Gastrocnemius medialis (tissue), 4 donors: ENCODE measurements at places on chromosomes 11 and 22.
A peak's percentile ranks its signal among the peaks of the same experiment; 100 is the strongest.

- no peaks in the 10 kb centered on the region for H3K36me3 ChIP-seq
Observed at GRCh38 chr11:112348480-112349029, 87.9 kb upstream of the PLET1 start.

DNA sequence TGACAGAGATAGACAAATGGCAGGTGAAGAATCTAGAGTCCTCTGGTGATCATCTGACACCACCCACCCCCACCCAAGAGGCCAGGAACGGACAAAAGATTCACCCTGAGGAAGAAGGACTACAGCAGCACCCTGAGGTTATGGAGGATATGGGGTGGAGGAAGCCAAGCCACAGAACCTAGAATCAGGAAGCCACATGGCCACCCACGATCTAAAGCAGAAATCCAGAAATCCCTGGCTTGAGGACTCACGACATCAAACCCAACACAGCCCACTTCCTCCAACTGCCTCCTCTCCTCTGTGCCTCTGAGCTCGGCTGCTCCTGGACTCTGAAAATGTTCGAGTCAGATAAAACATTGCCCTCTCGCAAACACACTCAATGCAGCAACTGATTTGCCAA, 364.3 kb downstream of the SHANK2 start:
- DNase-seq = no peak
- no peak overlapping the region for H3K27ac ChIP-seq
- H3K4me3 ChIP-seq = no peak overlapping the region
- H3K36me3 ChIP-seq = no peaks in the 10 kb centered on the region

- no peak overlapping the region for H3K27ac ChIP-seq
- H3K27me3 ChIP-seq = no peaks in the 10 kb centered on the region
- no peaks in the 10 kb centered on the region for H3K36me3 ChIP-seq
- no peak for DNase-seq
Observed at GRCh38 chr22:41047801-41048211, 44.6 kb upstream of the EP300 start.

GRCh38 chr22:17802411-17802810, 28.1 kb upstream of the BID start:
- H3K27ac ChIP-seq = no peak overlapping the region
- no peaks in the 10 kb centered on the region for H3K36me3 ChIP-seq
- H3K4me1 ChIP-seq = peaks cover 7% of the 10 kb centered on the region
- H3K27me3 ChIP-seq = no peaks in the 10 kb centered on the region
- no peak overlapping the region for H3K4me3 ChIP-seq

GRCh38 chr11:130070109-130070845, 583 bp downstream of the APLP2 start:
- peak; percentile 26 for DNase-seq
- no peaks in the 10 kb centered on the region for H3K36me3 ChIP-seq

- no peak overlapping the region for H3K4me3 ChIP-seq
- peaks cover 55% of the 10 kb centered on the region for H3K36me3 ChIP-seq
- H3K27me3 ChIP-seq = no peaks in the 10 kb centered on the region
- H3K27ac ChIP-seq = no peak overlapping the region
- H3K4me1 ChIP-seq = peaks cover 9% of the 10 kb centered on the region
Observed at GRCh38 chr11:72711141-72711540, 36.9 kb upstream of the PDE2A start.

DNA sequence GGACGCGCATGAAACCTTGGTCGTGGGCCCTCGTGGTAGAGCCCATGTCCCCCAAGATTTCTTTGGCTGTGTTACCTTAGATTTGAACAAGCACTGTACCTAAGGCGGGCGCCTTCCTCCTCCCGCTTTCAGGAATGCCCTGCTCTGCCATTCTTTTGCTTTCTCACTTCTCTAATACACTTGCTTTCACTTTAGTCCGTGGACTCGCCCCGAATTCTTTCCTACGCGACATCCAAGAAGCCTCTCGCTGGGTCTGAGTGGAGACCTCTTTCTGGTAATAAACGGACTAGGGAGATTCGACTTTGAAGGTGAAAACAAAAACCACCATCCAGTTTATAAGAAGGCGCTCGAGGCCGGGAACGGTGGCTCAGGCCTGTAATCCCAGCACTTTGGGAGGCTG, 1.2 kb upstream of the NUP50 start:
- H3K36me3 ChIP-seq = no peaks in the 10 kb centered on the region
- DNase-seq = no peak
- peak overlapping the region; percentile 87 for H3K4me3 ChIP-seq
- peaks cover 34% of the 10 kb centered on the region for H3K4me1 ChIP-seq
- H3K27me3 ChIP-seq = no peaks in the 10 kb centered on the region
- H3K27ac ChIP-seq = peak overlapping the region; percentile 91

DNA sequence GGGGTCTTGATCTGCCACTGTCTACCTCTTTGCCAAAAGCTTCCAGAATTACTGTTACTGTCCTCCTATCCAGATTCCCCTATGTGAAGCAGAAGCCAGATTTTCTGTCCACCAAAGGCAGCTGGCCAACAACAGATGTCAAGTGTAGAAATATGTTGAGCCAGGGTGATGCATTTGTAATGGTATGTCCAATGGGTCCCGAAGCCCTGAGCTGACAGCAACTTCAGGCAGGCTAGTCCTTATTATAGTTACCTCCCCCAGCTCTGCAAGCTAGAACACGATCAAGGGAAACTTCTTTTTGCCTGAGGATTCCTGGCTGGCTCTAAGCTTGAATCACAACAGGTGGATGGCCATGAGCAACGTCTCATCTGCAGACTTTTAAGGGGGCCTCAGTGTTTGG, 10.2 kb downstream of the PAMR1 start:
- no peak for DNase-seq
- no peaks in the 10 kb centered on the region for H3K27me3 ChIP-seq
- H3K36me3 ChIP-seq = no peaks in the 10 kb centered on the region
- no peak overlapping the region for H3K27ac ChIP-seq

- H3K4me1 ChIP-seq = peaks cover 44% of the 10 kb centered on the region
- no peaks in the 10 kb centered on the region for H3K27me3 ChIP-seq
- H3K4me3 ChIP-seq = no peak overlapping the region
- peak overlapping the region; percentile 93 for H3K27ac ChIP-seq
- peak; percentile 76 for DNase-seq
- peaks cover 63% of the 10 kb centered on the region for H3K36me3 ChIP-seq
Observed at GRCh38 chr22:38751422-38752346, 4.1 kb downstream of the SUN2 start.

- H3K4me3 ChIP-seq = no peak overlapping the region
- no peak overlapping the region for H3K27ac ChIP-seq
- DNase-seq = no peak
- no peaks in the 10 kb centered on the region for H3K27me3 ChIP-seq
- H3K4me1 ChIP-seq = no peaks in the 10 kb centered on the region
Observed at GRCh38 chr11:15497366-15497765, 382.6 kb downstream of the INSC start.

GRCh38 chr11:128335729-128336128, 251.6 kb downstream of the ETS1 start:
- no peaks in the 10 kb centered on the region for H3K27me3 ChIP-seq
- no peaks in the 10 kb centered on the region for H3K4me1 ChIP-seq
- peak overlapping the region; percentile 51 for H3K27ac ChIP-seq
- no peak overlapping the region for H3K4me3 ChIP-seq

- H3K4me3 ChIP-seq = no peak overlapping the region
- H3K27ac ChIP-seq = peak overlapping the region; percentile 78
- no peaks in the 10 kb centered on the region for H3K36me3 ChIP-seq
- peak; percentile 49 for DNase-seq
- peaks cover 20% of the 10 kb centered on the region for H3K4me1 ChIP-seq
Observed at GRCh38 chr22:26322179-26322905, 106.7 kb upstream of the ASPHD2 start.

- no peak overlapping the region for H3K27ac ChIP-seq
- no peaks in the 10 kb centered on the region for H3K36me3 ChIP-seq
- DNase-seq = no peak
- H3K4me1 ChIP-seq = peaks cover 16% of the 10 kb centered on the region
- H3K4me3 ChIP-seq = no peak overlapping the region
- no peaks in the 10 kb centered on the region for H3K27me3 ChIP-seq
Observed at GRCh38 chr11:61728066-61728939, 24.1 kb upstream of the MYRF start.

DNA sequence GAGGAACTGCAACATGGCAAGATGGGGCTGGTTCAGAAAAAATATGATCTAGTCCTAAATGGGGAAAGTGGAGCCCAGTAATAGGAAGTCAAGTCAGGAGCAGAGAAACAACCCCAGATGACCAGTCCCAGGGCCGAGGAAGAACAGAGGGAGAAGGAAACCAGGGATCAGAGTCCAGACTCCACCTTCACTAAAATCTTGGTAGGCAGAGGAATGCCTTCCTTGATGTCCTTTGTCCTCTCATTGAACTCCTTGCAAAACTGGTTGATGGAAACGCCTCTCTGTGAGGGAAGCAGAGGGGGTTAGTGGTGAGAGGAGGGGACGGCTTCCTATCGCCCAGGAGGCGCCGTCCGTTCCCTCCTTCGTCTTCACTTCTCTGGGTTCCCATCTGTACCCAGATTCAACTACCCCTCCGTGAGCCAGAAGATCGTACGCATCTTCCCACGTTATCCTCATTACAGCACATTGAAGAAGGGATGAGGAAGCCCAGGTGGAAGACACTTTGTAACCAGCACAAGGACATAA, 607 bp downstream of the MRPL11 start:
- peaks cover 14% of the 10 kb centered on the region for H3K4me1 ChIP-seq
- no peaks in the 10 kb centered on the region for H3K27me3 ChIP-seq
- H3K4me3 ChIP-seq = peak overlapping the region; percentile 92
- peaks cover 28% of the 10 kb centered on the region for H3K36me3 ChIP-seq
- no peak for DNase-seq

DNA sequence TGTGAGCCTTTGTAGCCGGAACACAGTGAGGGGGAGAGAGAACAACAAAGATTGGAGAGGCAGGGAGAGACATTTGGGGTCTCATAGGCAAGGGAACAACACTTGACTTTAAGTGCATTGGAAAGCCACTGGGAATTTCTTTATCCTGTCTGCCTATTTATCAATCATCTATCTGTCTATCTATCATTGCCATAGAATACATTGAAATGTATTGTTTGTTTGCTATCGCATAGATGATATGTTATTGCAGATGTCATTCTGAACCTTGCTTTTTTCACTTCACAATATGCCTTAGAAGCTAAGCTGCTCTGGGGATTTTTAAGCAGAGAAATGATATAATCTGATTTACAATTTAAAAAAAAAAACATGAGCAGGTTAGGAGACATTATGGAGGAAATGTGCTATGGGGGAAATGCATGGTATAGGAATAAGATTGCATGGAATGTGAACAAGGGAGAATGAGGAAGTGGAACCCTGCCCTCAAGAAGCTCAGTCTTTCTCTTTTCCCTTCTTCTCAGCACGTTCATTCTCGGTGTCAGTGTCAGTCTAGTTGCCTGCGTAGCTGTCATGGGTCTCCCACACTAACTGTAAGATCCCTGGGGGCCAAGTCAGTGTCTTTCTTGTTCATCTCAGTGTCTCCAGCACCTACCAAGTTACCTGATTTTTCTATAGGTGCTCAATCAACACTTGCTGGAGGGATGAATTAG, 158.7 kb upstream of the ARHGAP20 start:
- no peak for DNase-seq
- no peak overlapping the region for H3K4me3 ChIP-seq
- no peaks in the 10 kb centered on the region for H3K36me3 ChIP-seq
- H3K27me3 ChIP-seq = no peaks in the 10 kb centered on the region
- H3K27ac ChIP-seq = no peak overlapping the region
- H3K4me1 ChIP-seq = no peaks in the 10 kb centered on the region

- H3K27me3 ChIP-seq = no peaks in the 10 kb centered on the region
- peak; percentile 81 for DNase-seq
- H3K27ac ChIP-seq = no peak overlapping the region
- H3K4me1 ChIP-seq = peaks cover 13% of the 10 kb centered on the region
Observed at GRCh38 chr11:46290598-46291309, 13.3 kb downstream of the CREB3L1 start.

DNA sequence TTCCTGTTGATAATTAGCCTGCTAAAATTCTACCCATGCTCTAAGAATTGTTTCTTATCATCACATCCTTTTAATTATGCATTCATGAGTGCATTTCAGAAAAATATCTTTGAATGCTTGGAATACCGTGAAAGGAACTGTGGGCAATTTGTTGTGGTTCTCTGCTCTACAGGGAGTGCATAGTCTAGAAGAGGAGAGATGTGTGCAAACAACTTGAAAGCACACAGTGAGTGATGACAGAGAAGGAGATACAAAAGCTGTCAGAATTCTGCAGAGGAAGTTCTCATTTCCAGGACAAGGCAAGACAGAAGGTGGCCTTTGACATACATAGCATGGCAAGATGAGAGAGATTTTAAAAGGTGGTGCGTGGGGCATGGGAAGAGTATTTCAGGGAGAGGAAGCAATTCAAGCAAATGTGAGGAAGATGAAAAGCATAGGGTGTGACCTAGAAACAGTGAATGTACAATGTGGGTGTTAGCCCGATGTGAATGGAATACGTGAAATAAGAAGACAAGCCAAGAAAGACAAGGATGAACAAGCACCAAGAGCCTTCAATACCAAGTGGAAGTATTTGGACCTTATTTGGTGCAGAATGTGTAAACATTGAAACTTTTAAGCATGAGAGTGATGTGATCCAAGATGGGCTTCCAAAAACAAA, 5.0 kb downstream of the MMP8 start:
- H3K4me1 ChIP-seq = no peaks in the 10 kb centered on the region
- H3K27ac ChIP-seq = no peak overlapping the region
- H3K4me3 ChIP-seq = no peak overlapping the region
- no peaks in the 10 kb centered on the region for H3K36me3 ChIP-seq
- no peak for DNase-seq

- no peaks in the 10 kb centered on the region for H3K36me3 ChIP-seq
- no peak overlapping the region for H3K27ac ChIP-seq
- H3K4me3 ChIP-seq = no peak overlapping the region
- DNase-seq = no peak
Observed at GRCh38 chr11:124233376-124233775, 7.5 kb upstream of the OR8G1 start.

GRCh38 chr22:45202333-45203149, 38.2 kb downstream of the KIAA0930 start:
- DNase-seq = no peak
- H3K27ac ChIP-seq = no peak overlapping the region
- H3K36me3 ChIP-seq = no peaks in the 10 kb centered on the region
- H3K4me3 ChIP-seq = no peak overlapping the region

DNA sequence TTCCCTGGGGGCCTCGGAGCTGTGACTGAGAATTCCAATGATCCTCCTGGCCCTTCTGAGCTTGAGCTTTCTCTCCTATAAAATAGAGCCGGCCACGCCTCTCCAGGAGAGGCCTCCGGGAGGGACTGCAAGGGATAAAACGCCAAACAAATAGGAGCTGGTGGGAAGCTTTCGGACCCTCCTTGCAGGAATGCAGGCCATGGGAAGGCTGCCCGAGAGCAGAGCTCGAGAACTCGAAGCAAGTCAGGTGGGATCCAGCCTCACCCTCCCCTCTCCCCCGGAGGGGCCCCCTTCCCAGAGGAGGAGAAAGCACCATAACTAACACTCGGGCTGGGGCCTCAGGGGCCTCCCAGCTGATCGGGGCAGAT, 34.6 kb downstream of the FLRT1 start:
- no peaks in the 10 kb centered on the region for H3K27me3 ChIP-seq
- no peak overlapping the region for H3K27ac ChIP-seq
- no peak for DNase-seq
- H3K4me3 ChIP-seq = no peak overlapping the region
- peaks cover 28% of the 10 kb centered on the region for H3K4me1 ChIP-seq
